SJCRH30 (cell line): ENCODE measurements at places on chromosomes 1 and 21. TPM values are rescaled to one million over a fixed set of nuclear protein-coding genes. Genes with fewer than 3 reads are reported as not detected.

- no peak for DNase-seq
Observed at GRCh38 chr1:4428711-4429110, 225.7 kb upstream of the AJAP1 start.

GRCh38 chr1:156298852-156299357 is at the start of gene VHLL:
TSS of gene VHLL (minus strand) at chr1:156299307. CDS start at chr1:156299189, 118 bp downstream.
- no peak for DNase-seq

DNA sequence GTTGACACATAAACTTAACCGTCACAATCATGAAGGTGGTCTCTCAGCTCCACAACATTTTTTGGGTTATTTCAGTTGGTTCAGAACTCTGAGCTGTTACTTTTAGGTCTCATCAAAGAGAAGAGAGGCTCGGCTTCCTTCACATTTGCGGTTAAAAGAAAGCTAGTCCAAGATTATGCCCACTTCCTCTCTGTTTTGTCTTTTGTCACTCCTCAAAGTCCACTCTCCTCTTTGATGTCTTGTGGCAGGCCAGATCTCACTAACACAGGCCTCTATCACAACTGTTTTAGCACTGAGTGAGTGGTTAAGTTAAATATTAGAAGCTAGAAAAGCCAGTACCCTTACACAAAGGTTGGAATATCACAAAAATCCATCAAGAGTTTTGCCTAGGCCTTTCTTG is 195.7 kb downstream of the FCRL5 start:
- no peak for DNase-seq

UTS2 gene
- total RNA-seq, result not detected in 2 replicates

SLC44A3 gene
- total RNA-seq, result 0.10 TPM in 1 of 2 replicates, not detected in the other

DNA sequence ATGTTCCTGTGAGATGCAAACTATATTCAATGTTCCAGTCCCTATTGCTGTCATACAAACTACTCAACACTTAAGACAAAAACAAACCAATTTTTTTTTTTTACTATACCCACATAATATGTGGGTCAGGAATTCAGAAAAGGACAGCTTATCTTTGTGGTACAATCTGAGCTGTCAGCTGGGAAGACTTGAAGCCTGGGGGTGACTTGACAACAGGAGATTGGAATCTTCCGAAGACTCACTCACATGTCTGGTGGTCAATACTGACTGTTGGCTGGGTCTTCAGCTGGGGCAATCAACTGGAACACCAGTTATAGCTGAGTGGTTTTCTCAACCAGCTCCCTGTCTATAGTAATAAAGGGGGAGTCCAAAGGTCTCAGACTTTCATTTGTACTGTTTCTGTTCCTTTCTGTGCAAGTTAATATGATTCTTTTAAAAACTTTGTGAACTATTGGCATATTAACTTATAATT is 81.7 kb upstream of the ATP1B1 start:
- no peak for DNase-seq

- DNase-seq, result no peak
Observed at GRCh38 chr1:234588386-234588785, 21.6 kb downstream of the IRF2BP2 start.

SLAMF7 gene
- total RNA-seq, result not detected in 2 replicates

GJC2 gene
- 0.43 and 0.59 TPM in 2 replicates for total RNA-seq

GRCh38 chr1:171654201-171654941 is 1.9 kb upstream of the MYOC start:
- peak; percentile 41 for DNase-seq

DNA sequence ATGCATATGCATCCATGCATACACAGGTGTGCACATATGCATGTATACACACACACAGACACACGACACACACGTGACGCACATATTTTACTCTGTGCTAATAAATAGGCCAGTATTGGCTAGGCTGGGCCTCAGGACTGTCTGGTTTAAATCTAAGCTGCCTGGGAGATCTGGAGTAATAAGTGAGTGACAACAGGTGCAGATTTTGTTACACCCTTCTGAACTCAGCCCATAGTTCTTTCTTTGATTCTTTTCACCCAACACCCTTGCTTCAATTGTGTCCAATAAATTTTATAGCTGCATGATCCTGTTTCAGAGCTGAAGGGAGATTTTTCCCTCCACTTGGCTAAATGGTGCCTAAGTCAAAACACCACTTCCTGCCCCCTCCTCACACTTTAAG is 132.8 kb downstream of the FGGY start:
- DNase-seq, result peak; percentile 84
